ENCODE measurements at places on chromosomes 12 and 14.

DNA sequence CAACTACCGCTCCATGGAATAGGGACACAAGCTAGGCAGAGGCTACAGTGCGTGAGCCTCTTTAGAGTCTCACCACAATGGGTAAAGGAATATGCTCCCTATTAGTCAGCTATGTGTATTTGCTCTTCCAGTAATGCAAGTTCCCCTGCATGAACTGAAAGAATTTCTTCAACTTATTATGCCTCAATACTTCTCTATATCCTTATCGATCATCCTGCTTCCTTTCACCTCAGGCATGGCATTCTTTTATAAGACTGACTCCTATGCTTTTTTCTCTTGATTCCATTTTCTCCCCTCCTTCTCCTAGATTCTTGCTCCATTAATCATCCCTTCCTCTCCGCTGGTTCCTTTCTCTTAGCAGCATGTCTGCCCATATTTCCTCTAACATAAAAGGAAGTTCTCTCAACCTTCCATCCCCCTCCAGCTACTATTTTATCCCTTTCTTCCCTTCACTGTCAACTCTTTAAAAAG is 94.5 kb upstream of the CPM start:
- peak; percentile 23 for DNase-seq

DNA sequence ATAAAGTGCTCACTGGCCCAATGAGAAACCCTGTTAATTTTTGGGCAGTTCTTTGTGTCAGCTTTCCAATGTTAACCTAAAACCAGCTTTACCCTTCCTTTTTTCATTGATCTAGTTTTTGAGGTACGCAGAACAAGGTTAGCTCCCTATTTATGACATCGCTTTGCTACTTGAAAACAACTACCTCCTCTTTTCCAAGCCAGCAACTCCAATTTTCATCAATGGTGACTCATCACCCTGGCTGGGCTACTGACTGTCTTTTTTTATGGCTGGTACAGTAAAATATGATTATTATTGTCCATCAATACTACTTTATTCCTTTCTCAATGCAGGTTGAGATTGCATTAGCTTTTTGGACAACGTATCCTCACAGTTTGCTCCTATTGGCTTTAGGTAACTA is 22.5 kb upstream of the AKAP6 start:
- DNase-seq: peak; percentile 19

- no peak for DNase-seq
Observed at GRCh38 chr12:129467726-129468125, 436.1 kb downstream of the TMEM132D start.

DNA sequence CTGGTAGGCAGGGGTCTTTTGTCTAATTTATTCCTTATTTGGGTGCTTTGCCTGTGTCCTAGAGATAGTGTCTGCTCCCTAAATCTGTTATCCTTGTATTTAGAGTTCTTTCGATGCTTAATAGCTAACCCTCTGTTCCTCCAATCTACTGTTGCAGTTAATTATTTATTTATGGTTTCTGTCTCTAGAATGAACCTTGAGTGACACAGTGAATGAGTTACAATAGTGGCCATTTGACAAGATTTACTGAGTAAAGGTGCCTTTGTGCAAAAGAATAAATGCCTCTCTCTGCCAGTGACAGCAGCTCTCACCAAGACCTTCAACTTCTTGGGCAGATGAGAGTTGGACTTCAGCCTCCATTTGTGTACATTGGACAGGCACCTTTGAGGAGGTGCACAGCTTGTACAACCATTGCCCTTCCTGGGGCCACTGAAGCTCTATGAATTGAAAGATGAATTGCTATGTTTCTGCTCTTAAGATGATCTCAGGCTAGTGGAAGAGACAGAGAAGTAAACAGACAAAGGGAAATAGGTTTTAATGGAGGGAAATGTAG is 165.9 kb downstream of the DERA start:
- no peak for DNase-seq

DNA sequence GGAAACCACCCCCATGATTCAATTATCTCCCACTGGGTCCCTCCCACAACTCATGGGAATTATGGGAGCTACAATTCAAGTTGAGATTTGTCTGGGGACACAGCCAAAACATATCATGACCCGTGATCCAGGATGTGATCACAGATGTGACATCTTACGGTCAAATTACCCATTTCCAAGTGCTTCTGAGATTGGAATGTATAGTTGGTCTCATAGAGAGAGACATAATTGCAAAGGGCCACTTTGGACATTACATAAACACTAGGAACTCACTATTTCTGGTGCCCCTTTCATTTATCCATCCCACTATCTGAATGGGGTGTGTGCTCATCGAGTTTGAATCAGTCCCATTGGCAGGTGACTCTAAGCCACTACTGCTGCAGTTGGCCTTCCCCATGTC is 204.5 kb downstream of the PHLDA1 start:
- DNase-seq: no peak

GRCh38 chr14:98144964-98145363 is 1127.0 kb downstream of the BCL11B start:
- DNase-seq: no peak

GRCh38 chr12:17640615-17641014 is 449.4 kb downstream of the RERGL start:
- DNase-seq: no peak

- DNase-seq: no peak
Observed at GRCh38 chr12:44689587-44689986, 186.5 kb downstream of the NELL2 start.

DNA sequence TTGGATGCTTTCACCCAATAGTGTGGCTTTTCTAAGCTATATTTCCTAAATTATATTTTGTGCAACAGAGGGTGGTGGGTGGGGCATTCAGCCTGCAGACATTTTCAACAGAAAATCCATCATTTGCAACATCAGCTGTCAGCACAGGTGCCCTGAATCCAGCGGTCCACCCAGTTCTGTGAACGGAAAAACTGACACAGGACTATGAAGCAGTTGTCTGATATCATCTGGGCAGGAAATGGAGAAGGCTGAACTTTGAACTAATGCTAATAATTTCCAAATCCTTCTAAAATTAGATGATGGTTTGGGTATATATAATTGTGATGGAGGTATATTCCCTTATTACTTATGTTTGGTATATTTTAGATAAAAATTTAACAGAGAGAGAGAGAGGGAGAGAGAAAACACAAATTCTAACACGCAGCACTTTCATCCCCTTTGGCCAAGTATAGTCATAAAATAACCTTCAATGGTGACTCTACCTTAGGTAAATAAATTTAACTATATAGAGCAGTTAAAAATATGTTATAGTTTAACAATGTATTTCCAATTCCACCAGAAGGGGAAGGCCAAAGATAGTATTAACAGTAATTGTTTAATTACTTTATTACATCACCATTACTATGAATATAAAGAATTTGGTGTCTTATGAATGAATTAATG is 58.3 kb upstream of the PTPRB start:
- DNase-seq: peak; percentile 4

Measured in choroid plexus epithelial cell (primary cell).